ENCODE measurements at places on chromosomes 1 and 21. TPM values are rescaled to one million over a fixed set of nuclear protein-coding genes. Genes with fewer than 3 reads are reported as not detected.

Gene INSRR
- total RNA-seq: 0.14 TPM

Gene S100B
- not detected for total RNA-seq

Gene THEM5
- not detected for total RNA-seq

Gene OR2M3
- total RNA-seq: not detected

Gene KLF17
- not detected for total RNA-seq

Gene SLC6A9
- total RNA-seq: 3.5 TPM

Gene TMEM63A
- total RNA-seq: 53.6 TPM

Gene AQP10
- total RNA-seq: not detected

Gene CRYZ
- total RNA-seq: 23.5 TPM

Gene VTCN1
- total RNA-seq: not detected

Gene FGR
- 14.2 TPM for total RNA-seq

Gene PTPN14
- total RNA-seq: 0.05 TPM

Gene KCND3
- not detected for total RNA-seq

Gene ANGPTL3
- not detected for total RNA-seq

Gene CD84
- total RNA-seq: 13.4 TPM

Gene KIF21B
- total RNA-seq: 93.3 TPM

Gene DNAJC16
- total RNA-seq: 15.5 TPM

Gene FCN3
- total RNA-seq: not detected

Gene AIRE
- total RNA-seq: not detected

Gene LENEP
- 4.3 TPM for total RNA-seq

Gene DENND2D
- 118 TPM for total RNA-seq

Gene PTPN7
- 227 TPM for total RNA-seq

Gene PLXNA2
- 1.3 TPM for total RNA-seq

Gene ADCY10
- total RNA-seq: 0.48 TPM

Gene ZDHHC18
- 87.2 TPM for total RNA-seq

Gene ATAD3C
- 0.17 TPM for total RNA-seq

Gene CFHR5
- total RNA-seq: not detected

Gene KRTAP10-4
- not detected for total RNA-seq

Gene CELA3B
- not detected for total RNA-seq

Gene PRAMEF14
- not detected for total RNA-seq

Gene DMRTA2
- total RNA-seq: 1.1 TPM

Gene SPATA45
- not detected for total RNA-seq

Gene FCGR3A
- total RNA-seq: 150 TPM

Gene ACTL8
- not detected for total RNA-seq

Gene SPRR3
- not detected for total RNA-seq

Gene TCP10L
- 1.1 TPM for total RNA-seq

Gene FNDC10
- 0.81 TPM for total RNA-seq

Gene ROR1
- total RNA-seq: not detected

Gene GOLT1A
- not detected for total RNA-seq

Gene NPR1
- total RNA-seq: not detected

Gene PDE9A
- total RNA-seq: 1.4 TPM

Gene C1QC
- total RNA-seq: not detected

Gene ASCL5
- not detected for total RNA-seq

Gene B3GALT2
- not detected for total RNA-seq

All from natural killer cell treated with Interleukin-12 subunit alpha and Interleukin-12 subunit beta and Interleukin-15 and Interleukin-18, amount 100 ng/mL, for 72 hours (primary cell).